ENCODE measurements at places on chromosomes 4 and X.

DNA sequence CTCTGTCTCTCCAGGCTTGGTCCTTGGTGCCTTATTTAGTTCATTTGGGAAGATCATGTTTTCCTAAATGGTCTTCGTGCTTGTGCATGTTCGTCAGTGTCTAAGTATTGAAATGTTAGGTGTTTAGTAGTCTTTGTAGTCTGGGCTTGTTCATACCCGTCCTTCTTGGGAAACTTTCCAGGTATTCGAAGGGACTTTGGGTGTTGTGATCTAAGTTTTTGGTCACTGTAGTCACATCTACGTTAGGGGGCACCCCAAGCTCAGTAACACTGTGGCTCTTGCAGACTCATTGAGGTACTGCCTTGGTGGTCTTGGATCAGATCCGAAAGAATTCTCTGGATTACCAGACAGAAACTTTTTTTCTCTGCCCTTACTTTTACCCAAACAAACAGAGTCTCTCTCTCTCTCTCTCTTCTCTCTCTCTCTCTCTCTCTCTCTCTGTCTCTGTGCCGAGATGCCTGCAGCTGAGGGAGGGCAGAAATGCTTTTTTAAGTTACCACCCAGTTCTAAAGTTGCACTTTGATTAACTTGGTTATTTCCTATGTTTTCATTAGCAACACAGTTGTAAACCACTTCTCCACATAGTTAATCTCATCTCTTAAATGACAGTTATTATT, 67.6 kb upstream of the SLC7A3 start:
- DNase-seq, result peak; percentile 15

GRCh38 chr4:174349156-174349555, 65.4 kb downstream of the CEP44 start:
- DNase-seq, result no peak

DNA sequence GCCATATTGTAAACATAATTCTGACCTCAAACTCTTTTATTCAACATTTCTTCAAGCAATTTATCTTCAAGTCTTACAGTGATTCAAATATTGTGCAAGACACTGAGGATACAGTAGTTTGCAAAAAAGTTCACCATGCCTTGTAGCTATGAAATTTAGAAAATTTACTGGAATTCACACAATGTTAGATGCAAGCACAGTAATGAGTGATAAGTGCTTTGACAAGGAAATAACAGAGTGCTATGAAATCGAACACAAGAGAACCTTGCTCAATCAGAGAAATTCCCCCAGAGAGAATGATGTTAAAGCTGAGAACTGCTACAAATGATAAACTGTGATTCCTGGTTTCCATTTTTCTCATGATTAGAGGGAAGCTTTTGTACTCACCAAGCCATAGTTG, 952.9 kb downstream of the FAT4 start:
- DNase-seq, result no peak

GRCh38 chrX:69027181-69028005, 137.9 kb downstream of the PJA1 start:
- DNase-seq, result no peak

DNA sequence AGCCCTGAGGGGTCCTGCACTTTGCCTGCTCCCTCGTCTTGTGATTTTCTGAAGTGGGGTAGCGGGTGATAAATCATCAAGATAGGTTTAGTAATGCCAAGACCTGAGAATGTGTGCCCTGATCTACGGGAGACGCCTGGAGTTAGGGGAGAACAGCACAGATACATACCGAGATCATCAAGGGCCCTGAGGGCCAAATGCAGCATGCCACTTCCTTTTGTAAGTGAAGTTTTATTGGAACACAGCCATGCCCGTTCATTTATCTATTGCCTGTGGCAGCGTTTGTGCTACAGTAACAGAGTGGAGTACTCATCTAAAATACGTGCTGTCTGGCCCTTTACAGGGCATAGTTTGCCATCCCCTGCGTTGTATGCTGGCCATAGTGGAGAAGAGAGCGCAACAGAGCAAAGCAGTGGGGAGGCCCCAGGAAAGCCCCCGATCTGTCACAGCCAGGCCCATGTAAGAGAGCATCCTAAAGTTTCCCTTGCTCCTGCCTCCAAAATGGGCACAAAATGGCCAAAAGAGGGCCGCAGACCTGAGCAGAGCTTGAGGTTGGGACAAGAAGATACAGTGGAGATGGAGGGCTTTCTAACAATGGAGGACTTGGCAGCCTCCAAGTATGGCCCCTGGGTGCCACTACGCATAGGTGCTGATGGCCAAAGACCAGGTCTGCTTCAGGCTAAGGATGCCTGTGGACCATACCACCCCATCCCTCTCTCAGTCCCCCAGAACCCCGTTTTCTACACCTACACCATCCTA, 167.0 kb downstream of the SMIM20 start:
- no peak for DNase-seq

- no peak for DNase-seq
Measured at GRCh38 chr4:41294445-41295062, 37.8 kb downstream of the UCHL1 start.

- DNase-seq, result no peak
Measured at GRCh38 chr4:154088741-154089140, 299.9 kb upstream of the SFRP2 start.

- DNase-seq, result no peak
Measured at GRCh38 chrX:134552351-134552750, 92.4 kb downstream of the HPRT1 start.

GRCh38 chr4:40629401-40630334, at the start of gene RBM47:
RBM47 (minus strand) TSS chr4:40629864; CDS start chr4:40438893, 190,971 bp downstream.
- peak; percentile 59 for DNase-seq

DNA sequence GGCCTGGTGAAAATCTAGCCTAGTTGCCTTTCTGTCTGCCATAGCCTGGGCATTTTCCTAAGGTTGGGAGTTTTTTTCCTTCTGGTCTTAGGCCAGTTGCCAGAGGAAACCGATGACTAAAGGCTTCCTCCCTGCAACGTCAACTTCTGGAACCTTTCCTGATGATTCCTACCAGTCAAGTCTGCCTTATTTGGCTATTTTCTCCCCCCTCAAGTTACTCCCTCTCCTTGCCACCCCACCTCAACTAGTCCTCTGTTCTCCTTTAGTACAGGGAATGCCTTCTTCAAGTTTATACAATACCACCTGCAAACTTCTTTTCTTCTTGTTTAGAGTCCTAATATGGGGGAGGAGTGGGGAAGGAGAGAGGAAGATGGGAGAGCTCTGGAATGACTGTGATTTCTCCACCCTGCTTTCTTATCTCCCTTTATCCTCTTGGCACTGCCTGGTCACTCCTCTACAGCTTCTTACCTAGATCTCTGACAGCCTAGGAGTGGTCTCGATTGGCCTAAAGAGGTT, 10.6 kb downstream of the MSN start:
- no peak for DNase-seq

DNA sequence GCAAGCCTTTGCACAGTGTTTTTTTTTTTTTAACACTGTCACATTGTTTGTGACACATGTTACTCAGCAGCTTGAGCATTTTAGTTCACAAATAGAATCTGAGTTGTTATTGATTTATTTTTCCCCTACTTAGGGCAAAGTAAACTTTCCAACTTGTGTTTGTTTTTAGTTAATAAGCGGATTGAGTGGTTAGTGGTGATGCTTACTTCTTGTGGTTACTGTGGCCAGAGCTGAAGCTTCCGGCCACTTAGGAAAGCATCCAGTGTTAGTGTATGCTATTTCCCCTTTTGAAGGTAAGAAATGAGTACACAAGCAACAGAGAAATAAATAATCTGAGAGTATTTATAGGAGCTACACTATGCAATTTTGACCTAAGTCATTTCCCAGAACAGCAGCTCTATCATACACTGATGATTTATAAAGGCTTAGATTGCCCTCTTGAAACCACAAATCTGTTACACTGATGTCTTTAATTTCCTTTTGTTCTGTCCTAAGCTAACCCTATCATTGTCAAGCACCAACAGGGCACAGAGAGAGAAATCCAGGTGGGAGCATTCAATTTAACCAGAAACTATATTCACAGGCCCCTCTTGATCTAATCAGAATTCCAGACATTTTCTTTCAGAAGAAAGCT, 2464.6 kb downstream of the PCDH7 start:
- no peak for DNase-seq

- no peak for DNase-seq
Measured at GRCh38 chr4:76654791-76655190, 219.8 kb downstream of the SHROOM3 start.

GRCh38 chr4:110515676-110516075, 39.7 kb downstream of the ENPEP start:
- no peak for DNase-seq

- DNase-seq, result no peak
Measured at GRCh38 chrX:118475903-118476302, 19.7 kb upstream of the DOCK11 start.

- DNase-seq, result peak; percentile 33
Measured at GRCh38 chr4:150578745-150579501, 3.0 kb upstream of the MAB21L2 start.

- no peak for DNase-seq
Measured at GRCh38 chr4:10590896-10591295, 93.7 kb downstream of the CLNK start.

DNA sequence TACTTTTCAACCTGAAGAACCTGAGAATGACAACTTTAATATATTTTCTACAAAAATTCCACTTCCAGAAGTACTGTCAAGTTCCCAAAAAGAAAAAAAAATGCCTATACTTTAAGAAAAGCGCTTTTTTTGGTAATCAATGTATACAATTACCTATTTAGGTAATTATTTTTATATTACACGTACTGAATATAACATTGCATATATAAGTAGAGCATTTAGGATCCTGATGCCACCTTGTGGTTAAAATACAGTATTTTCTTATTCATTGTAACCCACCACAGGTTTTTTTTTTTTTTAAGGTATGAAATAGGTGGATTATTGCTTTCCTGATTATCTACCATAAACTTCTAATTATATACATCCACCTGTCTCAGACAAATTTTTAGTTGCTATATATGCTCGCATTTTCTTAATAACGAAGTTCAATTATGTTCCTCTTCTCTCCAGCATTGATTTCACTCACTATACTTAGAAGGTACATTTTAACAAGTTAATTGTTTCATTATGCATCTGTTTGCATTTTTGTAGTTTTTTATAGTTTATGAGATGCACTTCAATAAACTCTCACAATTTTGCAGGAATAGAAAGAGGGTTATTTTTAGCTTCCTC, 5.2 kb downstream of the MAP9 start:
- DNase-seq, result no peak

- no peak for DNase-seq
Measured at GRCh38 chr4:36208893-36209473, 35.3 kb downstream of the ARAP2 start.

GRCh38 chr4:4311193-4311592, 21.1 kb downstream of the ZBTB49 start:
- no peak for DNase-seq

DNA sequence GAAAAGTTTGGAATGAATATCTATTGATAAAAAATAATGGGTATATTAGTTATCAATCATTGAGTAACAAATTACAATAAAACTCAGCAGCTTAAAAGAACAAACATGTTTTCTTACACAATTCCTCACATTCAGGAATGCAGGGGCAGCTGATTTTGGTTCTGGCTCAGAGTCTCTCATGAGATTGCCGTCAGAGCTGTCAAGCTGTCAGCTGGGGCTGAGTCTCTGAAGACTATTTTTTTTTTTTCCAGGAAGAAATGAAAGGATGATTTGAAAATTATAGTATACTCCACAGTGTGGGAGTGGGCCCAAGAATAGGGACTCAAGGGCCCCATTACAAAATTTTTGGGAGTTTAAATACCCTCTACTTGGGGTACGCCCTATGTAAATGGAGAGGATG, 219.1 kb downstream of the GC start:
- DNase-seq, result no peak

- no peak for DNase-seq
Measured at GRCh38 chr4:176436293-176436973, 116.7 kb downstream of the SPCS3 start.

- DNase-seq, result no peak
Measured at GRCh38 chr4:29375716-29376115, 1344.5 kb upstream of the PCDH7 start.

- no peak for DNase-seq
Measured at GRCh38 chr4:5889002-5889696, 3.7 kb downstream of the CRMP1 start.

GRCh38 chr4:73740353-73740778, at the start of gene CXCL8:
CXCL8 (plus strand) TSS chr4:73740569; CDS start chr4:73740659, 90 bp downstream.
- DNase-seq, result no peak

- no peak for DNase-seq
Measured at GRCh38 chr4:149781150-149781549, 34.5 kb downstream of the IQCM start.

- no peak for DNase-seq
Measured at GRCh38 chr4:35934320-35934981, 309.9 kb downstream of the ARAP2 start.

- DNase-seq, result no peak
Measured at GRCh38 chr4:110532901-110533589, 57.1 kb downstream of the ENPEP start.

GRCh38 chrX:20664131-20664530, 397.4 kb upstream of the RPS6KA3 start:
- DNase-seq, result no peak

Measured in endothelial cell (in vitro differentiated cells).